ENCODE measurements at places on chromosomes 3 and 15.

GRCh38 chr15:72077950-72078349 lies 40.0 kb downstream of the MYO9A start:
- no peak for DNase-seq

GRCh38 chr15:56690733-56691132 lies 42.6 kb downstream of the ZNF280D start:
- DNase-seq: no peak

- DNase-seq: no peak
Observed at GRCh38 chr3:2967871-2968270, 142.3 kb downstream of the IL5RA start.

DNA sequence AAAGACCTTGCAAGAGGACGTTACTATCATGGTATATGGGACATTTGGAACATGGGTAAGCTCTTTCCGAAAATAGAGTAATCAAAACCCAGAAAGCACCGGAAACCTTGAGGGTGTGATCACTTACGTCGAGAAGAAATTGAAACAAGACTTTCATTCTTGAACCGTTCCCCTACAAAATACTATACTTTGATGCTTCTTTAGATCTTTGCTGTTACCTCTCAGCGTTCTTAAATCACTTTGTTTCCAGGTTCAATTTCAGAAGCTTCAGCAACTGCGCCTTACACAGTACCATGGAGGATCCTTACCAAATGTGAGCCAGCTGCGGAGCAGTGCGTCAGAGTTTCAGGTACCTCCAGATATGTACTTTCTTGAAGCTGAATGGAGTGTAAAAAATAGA lies 10.1 kb downstream of the CRTC3 start:
- no peak for DNase-seq
